ENCODE measurements at places on chromosomes 2 and 18.

DNA sequence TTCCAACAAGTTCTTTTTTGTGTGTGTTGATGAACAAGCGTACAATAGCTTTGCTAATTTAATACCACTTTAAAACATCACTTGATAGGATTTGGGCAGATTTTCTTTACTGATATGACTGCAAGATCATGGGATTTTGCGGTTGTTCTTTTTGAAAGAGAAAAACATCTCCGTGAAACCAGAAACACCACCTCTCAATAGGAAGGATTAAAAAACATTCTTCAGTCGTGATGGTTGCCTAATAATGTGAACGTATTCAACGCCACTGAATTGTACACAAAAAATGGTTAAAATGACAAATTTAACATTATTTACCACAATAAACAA is 19.3 kb downstream of the RBMS1 start:
- no peak for DNase-seq

DNA sequence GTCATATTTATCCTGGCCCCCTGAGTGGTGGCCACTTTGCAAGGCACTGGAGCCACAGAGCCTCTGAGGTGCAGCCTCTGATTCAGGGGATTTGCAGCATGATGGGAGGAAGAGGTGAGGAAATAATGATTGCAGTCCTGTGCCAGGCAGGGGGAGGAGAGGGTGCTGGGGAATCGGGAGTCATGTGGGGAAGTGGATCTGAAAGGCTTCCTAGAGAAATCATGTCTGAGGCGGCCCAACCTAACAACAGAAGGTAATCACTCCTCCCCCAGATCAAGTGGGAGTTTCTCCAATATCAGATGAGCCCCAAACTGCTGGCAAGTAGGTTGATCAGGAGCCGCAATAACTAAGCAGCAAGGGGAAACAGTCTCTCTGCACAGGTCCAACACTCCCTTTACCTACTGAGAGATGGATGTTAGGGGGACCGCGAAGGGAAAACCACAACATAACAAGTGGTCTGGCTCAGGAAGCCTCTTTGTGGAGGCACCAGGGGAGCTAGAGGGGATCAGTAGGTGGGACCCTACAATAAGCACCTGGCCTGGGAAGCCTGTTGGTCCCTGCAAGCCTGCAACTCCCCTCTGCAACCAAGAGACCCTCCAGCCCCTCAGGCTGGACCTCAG is 71.8 kb upstream of the NPAS2 start:
- DNase-seq: no peak

- DNase-seq: no peak
Observed at GRCh38 chr2:28444956-28445355, 50.9 kb upstream of the PLB1 start.

DNA sequence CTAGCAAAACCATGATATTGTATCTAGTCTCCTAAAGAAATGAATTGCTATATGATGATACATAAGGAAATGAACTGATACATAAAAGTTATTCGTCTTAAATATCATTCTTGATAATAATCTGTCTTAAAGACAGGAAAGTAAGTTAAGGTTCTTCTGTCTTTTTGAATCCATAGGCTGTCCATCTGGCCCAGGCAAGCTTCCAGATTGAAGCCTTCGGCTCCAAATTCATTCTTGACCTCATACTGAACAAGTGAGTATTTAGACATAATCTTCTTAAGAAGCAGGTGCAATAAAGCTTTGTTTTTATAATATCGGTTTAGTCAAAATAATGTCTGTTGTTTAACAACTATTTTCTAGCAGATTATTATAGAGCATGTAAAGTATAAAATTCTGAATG is 37.7 kb downstream of the ADAM23 start:
- DNase-seq: no peak

DNA sequence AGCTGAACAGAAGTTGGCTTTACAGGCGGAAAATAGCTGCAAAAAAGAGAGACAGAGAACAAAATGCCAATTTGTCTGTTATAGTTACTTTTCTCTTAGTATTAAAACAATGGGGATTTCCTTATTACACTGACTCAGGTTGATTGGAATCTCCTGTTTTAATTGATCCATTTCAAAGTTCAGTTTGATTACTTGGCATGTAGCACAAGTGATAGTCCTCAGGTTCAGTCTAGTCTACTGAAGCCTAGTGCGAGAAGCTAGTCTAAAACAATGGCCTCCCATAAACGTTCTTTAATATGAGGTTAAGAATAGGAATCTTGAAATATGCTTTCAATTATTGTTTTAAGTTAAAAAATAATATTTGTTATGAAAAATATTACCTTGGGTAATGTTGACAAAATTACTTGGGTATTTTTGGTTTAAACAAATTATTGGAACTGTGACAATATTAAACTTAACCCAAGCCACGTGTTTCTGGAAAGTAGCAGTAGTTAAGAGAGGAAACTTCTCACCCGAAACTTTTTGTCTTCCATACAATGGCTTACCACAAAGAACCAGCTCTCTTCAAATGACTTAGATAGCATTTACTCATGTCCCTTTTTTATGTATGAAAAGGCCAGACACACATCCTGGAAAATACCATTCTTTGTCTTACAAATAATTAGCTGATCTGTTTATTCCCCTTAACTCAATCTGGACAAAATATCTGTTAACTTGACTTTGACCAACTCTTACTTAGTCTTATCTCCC is 1326.2 kb upstream of the TMEFF2 start:
- DNase-seq: no peak

GRCh38 chr2:29528891-29529520 is 392.4 kb downstream of the ALK start:
- no peak for DNase-seq

Measured in stimulated activated CD8-positive, alpha-beta memory T cell treated with anti-CD3 and anti-CD28 coated beads, Interleukin-7, amount 100 ng/mL, for 24 hours (primary cell).